ENCODE measurements at places on chromosomes 3 and 15.

GRCh38 chr3:158169091-158169491 lies 59.2 kb downstream of the RSRC1 start:
- no peak for DNase-seq

- DNase-seq = no peak
Measured at GRCh38 chr3:196326936-196327335, 8.9 kb upstream of the DYNLT2B start.

GRCh38 chr15:61871926-61872522 lies 188.2 kb downstream of the VPS13C start:
- no peak for DNase-seq

DNA sequence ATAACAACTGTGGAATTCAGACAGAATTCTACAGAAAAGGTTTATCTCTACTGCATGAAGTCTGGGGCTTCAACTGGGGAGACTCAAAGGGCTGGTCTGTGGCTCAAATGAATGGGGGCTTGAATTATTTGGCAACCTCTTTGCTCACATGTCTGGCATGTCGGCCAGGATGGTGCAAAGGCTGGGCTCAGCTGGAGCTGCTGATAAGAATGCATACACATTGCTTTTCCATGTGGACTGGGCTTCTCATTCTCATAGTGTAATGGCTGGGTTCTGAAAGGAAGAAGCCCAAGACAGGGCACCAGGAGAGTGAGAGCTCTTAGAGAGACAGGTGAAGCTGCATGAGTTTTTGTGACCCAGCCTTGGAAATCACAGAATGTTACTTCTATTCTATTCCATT lies 194.3 kb upstream of the SGO1 start:
- DNase-seq = no peak

GRCh38 chr3:144362126-144362525 lies 390.5 kb downstream of the DIPK2A start:
- DNase-seq = no peak

- no peak for DNase-seq
Measured at GRCh38 chr3:138347960-138348753, at the start of gene MRAS. Gene MRAS (plus strand): TSS chr3:138348579. CDS start chr3:138372884, 24,305 bp downstream.

GRCh38 chr3:9032231-9032777 lies 69.0 kb upstream of the RAD18 start:
- no peak for DNase-seq

DNA sequence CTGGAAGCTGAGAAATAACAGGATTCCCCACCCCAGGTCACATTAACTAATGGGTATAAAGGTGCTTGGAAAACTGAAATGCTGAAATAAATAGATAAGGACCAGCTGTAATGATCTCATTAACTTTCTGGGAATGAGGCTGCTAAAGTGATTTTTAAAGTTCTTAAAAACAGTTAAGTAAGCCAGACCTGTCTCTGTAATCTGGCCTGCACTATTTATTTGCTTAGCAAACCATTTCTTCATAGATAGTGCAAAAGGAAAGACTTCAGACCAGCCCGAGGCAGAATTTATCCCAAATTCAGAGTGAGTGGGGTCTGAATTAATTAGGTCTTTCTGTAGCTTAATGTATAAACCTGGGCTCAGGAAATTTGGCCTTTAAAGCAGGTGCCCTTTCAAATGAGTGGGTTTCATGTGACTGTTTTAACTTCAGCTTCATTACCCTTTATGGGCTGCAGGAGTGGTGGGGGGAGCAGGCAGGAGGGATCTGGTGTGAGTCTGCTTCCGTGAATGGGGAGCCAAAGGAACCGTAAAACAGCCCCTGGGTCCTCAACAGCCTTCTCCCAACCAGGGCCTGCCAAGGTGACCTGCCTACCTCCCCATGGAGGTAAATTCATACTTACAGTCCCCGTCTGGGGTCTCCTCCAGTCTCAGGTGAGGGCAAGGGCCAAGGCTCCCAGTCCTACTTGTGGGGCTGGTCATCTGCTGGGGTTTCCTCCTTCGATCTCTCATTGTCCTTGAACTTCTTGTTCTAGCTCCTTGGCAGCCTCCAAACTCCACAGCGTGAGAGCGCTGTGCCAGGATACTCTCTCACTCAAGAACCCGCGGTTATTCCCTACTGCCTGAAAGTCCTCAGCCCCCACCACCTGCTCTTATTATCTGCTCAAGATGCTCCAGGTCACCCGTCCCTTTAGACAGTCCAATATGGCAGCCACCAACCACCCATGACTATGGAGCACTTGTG lies 31.2 kb downstream of the MAGEF1 start:
- no peak for DNase-seq

DNA sequence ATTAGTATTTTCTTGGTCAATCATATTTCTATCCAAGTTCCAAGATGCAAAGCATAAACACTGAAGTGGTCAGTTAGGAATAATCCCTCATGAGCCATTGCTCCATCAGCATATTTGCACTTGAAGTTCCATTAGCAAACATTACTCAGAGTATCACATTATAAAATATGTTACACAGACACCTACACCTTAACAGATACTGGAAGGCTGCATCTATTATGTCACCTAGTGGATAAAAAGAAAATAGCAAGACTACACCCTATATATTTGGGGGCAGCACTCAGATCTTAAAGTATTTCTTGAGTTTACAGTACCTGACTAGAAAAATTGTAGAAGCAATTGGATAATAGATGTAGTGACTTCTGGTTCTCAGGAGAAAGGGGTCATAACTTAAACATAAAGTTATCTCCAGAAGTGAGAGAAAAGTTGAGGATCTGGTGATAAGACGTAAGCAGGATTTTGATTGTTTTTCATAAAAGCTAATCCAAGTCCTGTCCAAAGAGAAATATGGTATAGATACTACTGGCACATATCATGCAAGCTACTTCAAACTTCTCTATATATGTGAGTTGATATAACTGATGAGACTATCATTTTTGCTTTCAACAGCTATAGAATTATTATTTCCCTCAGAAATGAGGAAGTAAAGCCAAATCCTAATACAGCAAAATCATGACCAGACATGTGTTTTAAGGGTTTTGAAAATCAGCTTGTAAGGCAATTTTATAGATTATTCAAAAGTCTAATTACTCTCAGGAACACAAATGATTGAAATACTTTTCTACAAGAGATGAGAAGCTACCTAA lies 422.2 kb downstream of the GBE1 start:
- no peak for DNase-seq

DNA sequence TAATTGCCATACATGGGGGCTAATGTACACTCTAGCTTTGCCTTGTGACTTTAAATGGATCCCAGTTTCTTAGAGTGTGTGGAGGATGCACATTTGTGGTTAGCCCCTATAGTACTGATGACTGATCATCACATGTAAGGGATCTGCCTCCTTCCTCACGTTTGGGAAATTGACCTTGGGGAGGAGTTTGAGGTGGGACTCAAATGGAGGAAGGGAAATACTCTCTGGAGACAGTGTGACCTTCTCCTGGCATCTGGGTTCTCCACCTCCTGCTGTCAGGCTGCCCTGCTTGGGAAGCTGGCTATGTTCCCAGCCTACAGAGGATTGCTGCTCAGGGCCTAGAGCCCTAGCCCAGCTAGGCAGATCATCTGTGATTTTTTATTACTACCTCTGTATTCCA lies 48.7 kb downstream of the PPM1L start:
- DNase-seq = no peak

- DNase-seq = no peak
Measured at GRCh38 chr15:85754989-85755388, 39.7 kb downstream of the KLHL25 start.

DNA sequence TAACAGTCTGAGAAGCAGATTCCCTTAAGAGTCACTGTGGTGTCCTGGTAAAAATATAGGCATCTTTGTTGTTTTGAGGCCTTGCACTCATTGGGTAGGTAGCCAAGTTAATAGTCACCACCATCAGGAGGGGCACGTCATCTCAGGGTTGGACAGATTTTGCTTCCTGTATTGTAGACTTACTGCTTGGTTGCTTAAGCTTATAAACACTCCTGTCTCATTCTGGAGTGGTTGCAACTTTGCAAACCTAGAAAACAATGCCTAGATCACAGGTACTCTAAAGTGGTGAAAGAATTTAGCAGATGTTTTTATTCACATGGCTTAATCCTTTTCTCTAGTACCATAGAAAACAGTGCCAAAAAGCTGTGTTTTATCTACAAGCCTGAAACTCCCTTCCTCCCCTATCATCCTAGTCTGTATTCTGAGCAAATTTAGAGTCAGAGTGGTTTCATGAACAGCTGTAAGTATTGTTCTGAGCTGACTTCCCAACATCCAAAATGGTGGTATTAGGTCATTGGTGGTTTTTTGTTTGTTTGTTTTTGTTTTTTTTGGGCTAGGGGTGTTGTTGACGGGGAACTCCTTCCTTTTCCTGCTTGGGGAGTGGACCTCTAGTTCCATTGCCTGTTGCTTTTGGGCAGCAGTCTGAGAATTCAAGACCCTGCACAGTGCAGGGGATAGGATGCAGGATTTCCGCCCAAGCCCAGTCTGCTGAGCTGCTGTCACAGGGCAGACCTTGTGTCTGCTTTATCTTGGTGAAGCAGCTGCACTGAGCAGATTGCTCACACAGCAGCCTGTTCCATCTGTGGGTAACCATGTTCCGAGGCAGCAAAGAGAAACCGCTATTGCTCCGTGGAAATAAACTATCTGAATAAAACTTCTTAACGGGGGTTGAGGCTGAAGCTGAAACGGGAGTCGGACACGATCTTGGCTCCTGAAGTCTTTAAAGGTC lies 202.0 kb downstream of the AKAP13 start:
- peak; percentile 47 for DNase-seq

- no peak for DNase-seq
Measured at GRCh38 chr3:39106851-39107387, 508 bp downstream of the GORASP1 start.

DNA sequence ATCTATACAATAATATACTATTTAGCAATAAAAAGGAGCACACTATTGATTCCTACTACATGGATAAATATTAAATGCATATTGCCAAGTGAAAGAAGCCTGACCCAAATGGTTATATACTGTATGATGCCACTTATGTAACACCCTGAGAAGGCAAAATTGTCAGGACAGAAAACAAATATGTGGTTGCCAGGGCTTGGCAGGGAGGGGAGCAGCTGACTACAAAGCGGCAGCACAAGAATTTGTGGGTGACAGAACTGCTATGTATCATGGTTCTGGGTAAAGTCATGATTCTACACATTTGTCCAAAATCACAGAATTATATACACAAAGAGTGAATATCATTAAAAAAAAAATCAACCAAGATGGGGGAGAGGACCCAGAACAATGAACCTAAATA lies 22.5 kb downstream of the TBC1D2B start:
- no peak for DNase-seq

GRCh38 chr15:69314736-69315135 lies 16.0 kb downstream of the PAQR5 start:
- no peak for DNase-seq

- no peak for DNase-seq
Measured at GRCh38 chr3:181564222-181564621, 147.5 kb upstream of the SOX2 start.

- DNase-seq = no peak
Measured at GRCh38 chr15:43525131-43525530, 7.7 kb downstream of the MAP1A start.

DNA sequence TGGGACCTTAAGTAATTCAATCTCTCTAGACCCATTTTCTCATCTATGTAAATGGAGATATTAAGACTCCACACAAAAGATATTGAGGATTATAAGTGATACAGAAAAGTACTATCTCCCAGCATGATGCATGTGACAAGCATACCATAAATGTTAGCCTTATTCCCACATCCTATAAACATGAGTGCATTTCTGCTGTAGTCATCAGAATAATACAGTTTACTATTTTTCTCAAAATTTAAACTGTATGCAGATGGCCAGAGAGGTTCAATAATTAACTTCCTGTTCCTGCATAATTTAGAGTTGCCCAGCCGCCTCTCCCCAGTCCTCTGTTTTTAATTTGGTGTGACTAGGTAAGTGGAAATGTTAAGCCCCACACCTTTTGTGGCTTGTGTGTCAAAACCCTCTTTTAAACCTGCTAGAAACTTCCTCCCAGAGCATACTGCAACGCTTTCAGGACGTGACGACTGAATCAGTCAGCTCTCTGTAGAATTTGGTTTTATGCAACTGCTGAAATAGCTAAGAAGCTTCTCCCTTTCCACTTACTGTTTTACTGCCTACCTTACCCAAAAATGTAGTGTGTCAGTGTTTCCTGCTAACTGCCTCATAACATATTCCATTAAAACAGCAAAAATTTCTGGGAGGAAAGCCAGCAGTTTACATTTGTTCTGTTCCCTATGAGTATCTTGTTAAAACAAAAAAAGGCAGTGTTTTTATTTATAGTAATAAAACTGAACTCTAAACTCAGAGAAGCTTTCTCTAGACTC lies 1037.9 kb downstream of the EPHA3 start:
- no peak for DNase-seq

DNA sequence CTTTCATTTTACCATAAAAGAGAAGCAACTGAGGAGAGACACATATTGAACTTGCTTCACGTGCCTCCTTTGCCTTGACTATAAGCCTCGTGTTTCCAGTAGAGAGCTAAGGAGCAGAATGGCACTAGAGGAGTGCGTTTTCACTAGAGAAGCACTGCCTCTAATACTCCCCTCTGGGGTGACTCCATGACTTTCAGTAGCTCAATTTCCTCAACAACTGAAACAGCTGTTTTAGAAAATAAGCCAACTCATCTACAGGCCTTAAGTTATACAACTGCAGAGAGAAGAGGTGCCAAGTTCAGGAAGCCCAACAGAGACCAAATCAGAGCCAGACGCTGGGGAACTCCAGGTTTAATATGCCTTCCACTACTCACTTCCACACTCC lies 1.9 kb downstream of the UBP1 start:
- DNase-seq = no peak

GRCh38 chr3:19885468-19885867 lies 48.5 kb downstream of the EFHB start:
- DNase-seq = no peak

- DNase-seq = no peak
Measured at GRCh38 chr3:37114251-37115145, 59.9 kb downstream of the LRRFIP2 start.

GRCh38 chr3:38611866-38612265 lies 37.6 kb downstream of the SCN5A start:
- DNase-seq = no peak

DNA sequence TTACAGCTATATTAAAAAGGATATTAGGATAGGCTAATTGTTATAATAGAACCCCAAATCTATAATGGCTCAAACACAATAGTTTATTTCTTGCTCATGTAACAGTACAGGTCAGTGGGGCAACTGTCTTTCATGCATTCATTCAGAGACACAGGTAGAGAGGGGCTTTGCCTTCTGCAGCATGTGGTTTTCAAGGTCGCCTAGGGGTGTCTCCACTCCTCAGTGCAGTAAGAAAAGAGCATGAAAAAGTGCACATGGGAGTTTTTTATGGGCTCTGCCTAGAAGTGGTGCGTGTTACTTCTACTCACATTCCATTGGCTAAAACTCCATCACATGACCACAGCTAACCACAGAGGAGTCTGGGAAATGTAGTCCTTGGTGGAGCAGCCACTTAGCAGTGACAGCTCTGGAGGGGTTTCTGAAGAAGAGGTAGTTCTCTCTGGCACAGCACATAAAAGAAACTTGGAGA lies 1.8 kb downstream of the ZBTB38 start:
- peak; percentile 33 for DNase-seq

GRCh38 chr15:90264671-90265070 lies 801 bp upstream of the NGRN start:
- DNase-seq = peak; percentile 9

- DNase-seq = no peak
Measured at GRCh38 chr3:196280689-196281440, 6.7 kb downstream of the PCYT1A start.

GRCh38 chr3:147185781-147186180 lies 220.6 kb downstream of the ZIC4 start:
- no peak for DNase-seq
